ENCODE measurements at places on chromosomes 6 and 20.

DNA sequence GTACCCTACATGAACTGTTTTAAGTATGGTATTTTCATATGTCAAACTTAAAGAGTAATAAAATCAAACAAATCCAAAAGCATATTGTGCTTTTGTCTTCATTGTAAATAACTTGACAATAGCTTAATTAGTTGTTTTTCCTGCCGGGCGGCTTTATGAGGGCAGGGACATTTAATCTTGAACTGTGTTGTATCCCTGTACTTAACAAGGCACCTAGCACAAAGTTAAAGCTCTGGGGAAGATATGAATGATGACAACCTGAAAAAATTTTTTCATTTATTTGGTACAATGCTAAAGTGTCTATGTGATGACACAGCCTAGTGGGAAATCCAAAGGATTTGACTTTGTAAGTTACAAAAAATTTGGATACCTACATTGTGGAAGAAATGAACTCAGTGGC is 502 bp upstream of the HACE1 start:
- peaks cover 3% of the 10 kb centered on the region for H3K36me3 ChIP-seq
- H3K27ac ChIP-seq = no peak overlapping the region
- peaks cover 3% of the 10 kb centered on the region for H3K27me3 ChIP-seq
- H3K4me1 ChIP-seq = peaks cover 21% of the 10 kb centered on the region
- no peak for DNase-seq

DNA sequence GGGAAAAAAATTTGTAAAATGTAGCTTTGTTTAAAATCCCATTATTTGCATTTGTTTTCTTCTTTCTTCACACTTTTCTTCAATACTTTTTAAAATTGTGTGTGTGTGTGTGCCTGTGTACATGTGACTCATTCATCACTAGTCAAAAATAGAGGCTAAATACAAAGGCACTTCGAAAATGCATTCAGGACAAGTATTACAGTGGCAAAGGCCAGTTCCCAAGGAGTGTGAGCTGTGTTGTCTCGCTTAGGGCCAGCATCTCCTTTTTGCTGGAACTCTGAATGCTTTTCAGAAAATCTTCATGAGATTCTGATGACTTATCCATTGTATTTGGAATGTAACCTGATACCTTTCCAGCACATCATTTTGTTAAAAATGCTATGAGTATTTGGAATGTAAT is 288.5 kb upstream of the CNR1 start:
- H3K27ac ChIP-seq = no peak overlapping the region
- H3K27me3 ChIP-seq = no peaks in the 10 kb centered on the region
- no peak overlapping the region for H3K4me3 ChIP-seq
- H3K4me1 ChIP-seq = no peaks in the 10 kb centered on the region
- no peaks in the 10 kb centered on the region for H3K36me3 ChIP-seq
- DNase-seq = no peak

- no peaks in the 10 kb centered on the region for H3K27me3 ChIP-seq
- no peaks in the 10 kb centered on the region for H3K36me3 ChIP-seq
- peaks cover 2% of the 10 kb centered on the region for H3K4me1 ChIP-seq
Measured at GRCh38 chr6:11824986-11825385, 46.4 kb upstream of the ADTRP start.

GRCh38 chr6:16700202-16700915 is 60.9 kb downstream of the ATXN1 start:
- H3K27me3 ChIP-seq = no peaks in the 10 kb centered on the region
- peaks cover 71% of the 10 kb centered on the region for H3K4me1 ChIP-seq
- H3K36me3 ChIP-seq = peaks cover 14% of the 10 kb centered on the region
- no peak for DNase-seq
- H3K4me3 ChIP-seq = peak overlapping the region; percentile 75

DNA sequence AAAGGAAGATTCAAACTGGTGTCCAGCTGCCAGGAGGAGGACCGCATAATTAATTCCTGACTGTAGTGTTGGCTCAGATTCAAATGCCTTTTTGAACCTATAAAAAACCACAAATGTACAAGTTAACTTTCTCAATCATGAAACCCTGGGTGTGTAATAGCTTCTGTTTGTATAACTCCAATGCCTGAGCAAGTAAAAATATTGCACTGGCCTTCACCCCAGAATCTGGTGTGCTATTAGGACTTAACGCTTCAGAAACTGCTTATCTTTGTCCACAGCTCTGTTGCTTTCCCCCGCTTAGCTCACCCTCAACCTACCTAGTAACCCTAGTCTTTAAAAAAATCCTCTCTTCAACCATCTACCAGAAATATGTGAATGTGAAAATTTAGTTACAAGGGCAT is 119.1 kb upstream of the MAP7 start:
- no peak overlapping the region for H3K27ac ChIP-seq
- peaks cover 6% of the 10 kb centered on the region for H3K27me3 ChIP-seq
- DNase-seq = no peak
- no peak overlapping the region for H3K4me3 ChIP-seq
- H3K4me1 ChIP-seq = peaks cover 3% of the 10 kb centered on the region

DNA sequence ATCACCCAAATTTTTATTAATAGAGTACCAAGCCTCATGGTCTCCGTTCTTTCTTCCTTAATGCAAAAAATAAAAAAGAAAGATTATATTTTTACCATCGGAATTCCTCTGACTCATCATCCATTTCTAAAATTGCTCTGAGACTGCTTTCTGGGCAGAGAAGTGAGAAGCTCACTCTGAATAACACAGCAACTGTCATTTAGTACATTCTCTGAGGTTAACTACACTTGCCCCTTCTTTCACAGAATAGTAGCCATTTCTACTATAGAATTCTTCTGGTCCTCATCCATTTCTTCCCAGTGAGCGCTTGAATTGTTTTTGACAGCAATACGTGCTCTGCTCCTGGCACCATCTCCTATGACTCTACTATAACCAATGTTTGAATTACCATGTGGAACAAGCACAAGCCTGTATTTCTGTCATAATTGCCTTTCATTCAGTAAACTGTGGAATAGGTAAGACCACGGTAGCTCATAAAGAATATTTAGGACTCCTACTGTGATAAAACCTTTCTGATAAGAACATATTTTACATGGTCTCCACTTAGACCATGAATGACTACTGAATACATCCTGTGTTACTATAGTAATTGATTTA is 435.5 kb upstream of the NRSN1 start:
- no peaks in the 10 kb centered on the region for H3K36me3 ChIP-seq
- H3K27me3 ChIP-seq = no peaks in the 10 kb centered on the region
- H3K4me1 ChIP-seq = no peaks in the 10 kb centered on the region

- H3K4me1 ChIP-seq = no peaks in the 10 kb centered on the region
- H3K36me3 ChIP-seq = no peaks in the 10 kb centered on the region
- H3K27me3 ChIP-seq = no peaks in the 10 kb centered on the region
- no peak overlapping the region for H3K4me3 ChIP-seq
- H3K27ac ChIP-seq = no peak overlapping the region
- DNase-seq = no peak
Measured at GRCh38 chr6:169177516-169178166, 76.0 kb downstream of the THBS2 start.

- no peak for DNase-seq
- H3K27ac ChIP-seq = peak overlapping the region; percentile 77
- H3K4me3 ChIP-seq = peak overlapping the region; percentile 74
- peaks cover 8% of the 10 kb centered on the region for H3K27me3 ChIP-seq
- H3K36me3 ChIP-seq = peaks cover 4% of the 10 kb centered on the region
Measured at GRCh38 chr6:163414946-163415619, 565 bp downstream of the QKI start.

- no peaks in the 10 kb centered on the region for H3K27me3 ChIP-seq
- H3K27ac ChIP-seq = no peak overlapping the region
- H3K36me3 ChIP-seq = peaks cover 2% of the 10 kb centered on the region
- no peak for DNase-seq
- H3K4me1 ChIP-seq = peaks cover 46% of the 10 kb centered on the region
Measured at GRCh38 chr6:149492798-149493343, 8.1 kb upstream of the ZC3H12D start.

- no peaks in the 10 kb centered on the region for H3K36me3 ChIP-seq
- DNase-seq = peak; percentile 2
- no peaks in the 10 kb centered on the region for H3K27me3 ChIP-seq
- H3K27ac ChIP-seq = no peak overlapping the region
- no peak overlapping the region for H3K4me3 ChIP-seq
- H3K4me1 ChIP-seq = no peaks in the 10 kb centered on the region
Measured at GRCh38 chr20:64114356-64114971, 7.1 kb upstream of the NPBWR2 start.

DNA sequence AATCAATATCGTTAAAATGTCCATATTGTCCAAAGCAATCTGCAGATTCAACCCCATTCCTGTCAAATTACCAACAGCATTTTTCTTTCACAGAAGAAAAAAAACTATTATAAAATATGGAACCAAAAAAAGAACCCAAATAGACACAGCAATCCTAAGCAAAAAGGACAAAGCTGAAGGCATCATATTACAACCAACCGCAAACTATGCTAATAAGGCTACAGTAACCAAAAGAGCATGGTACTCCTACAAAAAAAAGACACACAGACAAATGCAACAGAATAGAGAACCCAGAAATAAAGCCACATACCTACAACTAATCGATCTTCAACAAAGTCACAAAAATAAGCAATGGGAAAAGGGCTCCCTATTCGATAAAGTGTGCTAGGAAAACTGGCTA is 49.2 kb downstream of the RNGTT start:
- DNase-seq = no peak
- no peak overlapping the region for H3K4me3 ChIP-seq
- H3K4me1 ChIP-seq = peaks cover 29% of the 10 kb centered on the region
- no peak overlapping the region for H3K27ac ChIP-seq
- H3K27me3 ChIP-seq = no peaks in the 10 kb centered on the region

GRCh38 chr6:88295663-88296062 is 129.5 kb upstream of the CNR1 start:
- no peaks in the 10 kb centered on the region for H3K36me3 ChIP-seq
- H3K4me1 ChIP-seq = no peaks in the 10 kb centered on the region
- no peaks in the 10 kb centered on the region for H3K27me3 ChIP-seq
- H3K27ac ChIP-seq = no peak overlapping the region

- H3K27me3 ChIP-seq = peaks cover 29% of the 10 kb centered on the region
- H3K36me3 ChIP-seq = no peaks in the 10 kb centered on the region
- DNase-seq = no peak
- no peak overlapping the region for H3K4me3 ChIP-seq
- H3K4me1 ChIP-seq = no peaks in the 10 kb centered on the region
- no peak overlapping the region for H3K27ac ChIP-seq
Measured at GRCh38 chr6:144993870-144994269, 708.7 kb downstream of the UTRN start.

GRCh38 chr6:119348096-119348747 is 1.3 kb downstream of the MAN1A1 start:
- H3K4me3 ChIP-seq = peak overlapping the region; percentile 97
- H3K27ac ChIP-seq = peak overlapping the region; percentile 91
- peaks cover 26% of the 10 kb centered on the region for H3K36me3 ChIP-seq
- peaks cover 61% of the 10 kb centered on the region for H3K4me1 ChIP-seq

DNA sequence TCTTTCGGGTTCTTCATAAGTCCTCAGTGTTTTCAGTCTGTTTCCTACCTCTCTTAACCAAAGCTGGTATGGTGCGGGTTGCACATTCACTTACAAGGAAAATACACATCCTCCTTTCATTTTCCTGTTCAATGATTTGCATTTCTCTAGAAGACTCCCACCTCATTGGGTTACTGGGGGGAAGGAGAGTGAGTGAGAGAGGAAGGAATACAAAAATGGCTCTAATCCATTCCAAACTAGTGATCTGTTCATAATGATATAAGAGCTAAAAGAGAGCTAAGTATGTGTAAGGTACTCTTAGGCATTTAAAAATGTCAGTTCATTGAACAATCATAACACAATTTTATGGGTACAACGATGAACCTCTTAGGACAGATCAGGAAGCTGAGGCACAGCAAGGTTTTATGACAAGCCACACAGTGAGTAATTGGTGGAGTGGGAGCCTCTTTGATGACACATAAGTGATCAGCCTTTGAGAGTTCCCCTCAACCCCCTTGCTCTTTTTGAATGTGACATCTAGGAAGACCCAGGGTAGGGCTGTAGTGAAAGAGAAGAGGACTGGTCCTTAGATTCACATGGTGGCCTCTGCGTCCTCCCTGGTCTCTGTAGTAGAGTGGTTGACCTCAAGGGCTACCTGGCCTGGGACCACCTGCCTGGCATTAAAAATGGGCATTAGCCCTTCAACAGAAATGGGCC is 328.4 kb upstream of the SOX4 start:
- DNase-seq = peak; percentile 44
- H3K4me1 ChIP-seq = peaks cover 16% of the 10 kb centered on the region
- no peaks in the 10 kb centered on the region for H3K27me3 ChIP-seq
- no peak overlapping the region for H3K4me3 ChIP-seq

DNA sequence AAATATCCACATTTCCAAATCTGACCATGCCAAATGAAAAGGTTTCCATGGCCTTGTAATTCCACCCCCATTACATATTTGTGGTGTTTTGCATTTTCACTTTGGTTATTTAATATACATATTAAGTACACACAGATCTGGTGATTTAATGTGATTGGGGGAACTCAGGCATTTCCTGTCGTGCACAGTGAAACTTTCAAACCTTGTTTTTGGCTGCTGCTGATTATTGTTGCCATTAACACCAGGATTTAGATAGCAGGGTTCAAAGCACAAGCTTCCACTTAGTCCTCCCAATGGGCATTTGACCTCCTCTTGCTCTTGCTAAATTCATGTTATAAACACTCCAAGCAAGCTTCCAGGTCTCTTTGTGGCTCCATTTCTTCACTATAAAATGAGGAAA is 166.5 kb downstream of the SOBP start:
- H3K27me3 ChIP-seq = peaks cover 4% of the 10 kb centered on the region
- H3K4me1 ChIP-seq = peaks cover 42% of the 10 kb centered on the region
- DNase-seq = no peak
- peak overlapping the region; percentile 10 for H3K4me3 ChIP-seq
- H3K36me3 ChIP-seq = no peaks in the 10 kb centered on the region

GRCh38 chr6:44250718-44251123 is 3.8 kb downstream of the HSP90AB1 start:
- no peak overlapping the region for H3K27ac ChIP-seq
- peaks cover 2% of the 10 kb centered on the region for H3K27me3 ChIP-seq
- peaks cover 82% of the 10 kb centered on the region for H3K36me3 ChIP-seq
- no peak for DNase-seq
- no peak overlapping the region for H3K4me3 ChIP-seq

- no peak overlapping the region for H3K27ac ChIP-seq
- no peaks in the 10 kb centered on the region for H3K27me3 ChIP-seq
- peaks cover 37% of the 10 kb centered on the region for H3K4me1 ChIP-seq
- no peak for DNase-seq
- peaks cover 36% of the 10 kb centered on the region for H3K36me3 ChIP-seq
- no peak overlapping the region for H3K4me3 ChIP-seq
Measured at GRCh38 chr20:37294262-37294981, 5.0 kb downstream of the MANBAL start.

GRCh38 chr20:4041748-4042411 is 26.5 kb upstream of the RNF24 start:
- H3K36me3 ChIP-seq = peaks cover 7% of the 10 kb centered on the region
- peaks cover 30% of the 10 kb centered on the region for H3K4me1 ChIP-seq
- no peak for DNase-seq
- no peak overlapping the region for H3K27ac ChIP-seq
- no peak overlapping the region for H3K4me3 ChIP-seq

GRCh38 chr20:47358672-47359529 is 2.4 kb upstream of the ZMYND8 start:
- no peaks in the 10 kb centered on the region for H3K27me3 ChIP-seq
- peaks cover 54% of the 10 kb centered on the region for H3K4me1 ChIP-seq
- no peak for DNase-seq
- peaks cover 17% of the 10 kb centered on the region for H3K36me3 ChIP-seq
- peak overlapping the region; percentile 97 for H3K27ac ChIP-seq

- peaks cover 9% of the 10 kb centered on the region for H3K36me3 ChIP-seq
- H3K27me3 ChIP-seq = no peaks in the 10 kb centered on the region
- no peak for DNase-seq
- H3K4me3 ChIP-seq = no peak overlapping the region
Measured at GRCh38 chr6:88730611-88731011, 232.8 kb downstream of the RNGTT start.

- H3K27me3 ChIP-seq = no peaks in the 10 kb centered on the region
- no peaks in the 10 kb centered on the region for H3K36me3 ChIP-seq
- H3K27ac ChIP-seq = no peak overlapping the region
- H3K4me3 ChIP-seq = no peak overlapping the region
- DNase-seq = no peak
- H3K4me1 ChIP-seq = no peaks in the 10 kb centered on the region
Measured at GRCh38 chr6:80647156-80647555, 540.7 kb downstream of the BCKDHB start.

Measured in T-helper 2 cell treated with Interferon-gamma antibody and Interleukin-4, amounts not matched to agents 5 μg/mL and 100 μg/mL, for 36 hours (primary cell).